ENCODE measurements at places on chromosomes 6 and 20.

- H3K27ac ChIP-seq: no peak overlapping the region
- H3K27me3 ChIP-seq: no peaks in the 10 kb centered on the region
- no peaks in the 10 kb centered on the region for H3K4me1 ChIP-seq
These were observed 231.6 kb downstream of the FNDC1 start for GRCh38 chr6:159400826-159401225.

GRCh38 chr6:8556370-8557013 lies 121.1 kb upstream of the SLC35B3 start:
- no peaks in the 10 kb centered on the region for H3K36me3 ChIP-seq
- no peak overlapping the region for H3K4me3 ChIP-seq
- no peak overlapping the region for H3K27ac ChIP-seq
- peak; percentile 48 for DNase-seq
- no peaks in the 10 kb centered on the region for H3K4me1 ChIP-seq

GRCh38 chr6:12585497-12585958 lies 131.0 kb upstream of the PHACTR1 start:
- H3K36me3 ChIP-seq: no peaks in the 10 kb centered on the region
- peaks cover 12% of the 10 kb centered on the region for H3K4me1 ChIP-seq
- H3K27me3 ChIP-seq: no peaks in the 10 kb centered on the region
- H3K4me3 ChIP-seq: no peak overlapping the region
- peak overlapping the region; percentile 12 for H3K27ac ChIP-seq
- DNase-seq: no peak

DNA sequence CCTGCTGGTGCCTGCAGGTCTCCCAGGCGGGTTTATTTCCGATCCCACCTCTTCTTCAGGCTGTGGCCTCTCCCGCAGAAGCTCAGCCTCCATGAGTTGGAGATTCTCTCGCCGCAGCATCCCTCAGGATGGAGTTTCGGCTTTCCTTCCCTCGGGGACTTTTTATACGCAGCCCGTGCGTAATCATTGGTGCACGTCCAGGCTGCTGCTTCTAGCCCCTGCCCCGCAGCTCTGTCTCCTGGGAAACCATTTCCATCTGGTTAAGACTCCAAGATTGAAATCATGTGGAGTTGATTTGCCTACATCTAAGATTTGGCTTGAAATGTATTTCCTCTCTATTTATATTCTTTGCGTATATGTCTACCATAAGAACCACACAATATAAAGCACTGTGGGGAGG lies 46.7 kb upstream of the CARMIL1 start:
- H3K36me3 ChIP-seq: no peaks in the 10 kb centered on the region
- peaks cover 5% of the 10 kb centered on the region for H3K4me1 ChIP-seq
- H3K4me3 ChIP-seq: no peak overlapping the region
- no peaks in the 10 kb centered on the region for H3K27me3 ChIP-seq
- H3K27ac ChIP-seq: no peak overlapping the region

- H3K4me3 ChIP-seq: no peak overlapping the region
- no peak overlapping the region for H3K27ac ChIP-seq
- DNase-seq: no peak
- no peaks in the 10 kb centered on the region for H3K36me3 ChIP-seq
- no peaks in the 10 kb centered on the region for H3K27me3 ChIP-seq
These were observed 82.7 kb upstream of the DUSP22 start for GRCh38 chr6:209432-210103.

DNA sequence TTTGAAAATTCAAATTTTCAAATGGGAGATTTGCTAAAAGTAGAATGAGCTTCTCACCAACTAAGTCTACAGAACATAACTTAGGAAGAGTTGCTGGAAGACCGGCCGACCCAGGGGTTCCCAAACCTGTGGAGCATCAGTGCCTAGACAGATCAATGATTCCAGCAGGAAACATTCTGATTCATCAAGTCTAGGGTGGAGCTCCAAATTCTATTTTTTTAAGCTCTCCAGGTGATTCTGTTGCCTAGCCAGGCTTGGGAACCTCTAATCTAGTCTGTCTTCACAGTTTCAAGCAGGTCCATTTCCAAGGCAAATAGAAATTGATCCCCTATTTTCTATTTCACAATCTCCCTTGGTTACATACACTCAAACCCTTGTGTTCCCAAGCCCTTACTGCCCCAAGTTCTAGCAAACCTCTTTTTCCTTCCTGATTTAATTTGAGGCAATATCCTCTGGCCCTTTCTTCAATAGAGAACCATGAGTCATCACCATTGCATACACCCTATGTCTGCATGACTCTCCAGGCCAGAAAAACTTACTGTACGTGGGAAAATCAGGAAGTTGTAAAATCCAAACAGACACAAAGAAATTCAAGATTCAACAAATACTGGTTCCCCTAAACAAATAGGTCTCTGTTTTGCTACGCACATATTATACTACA lies 8.9 kb downstream of the ATXN1 start:
- H3K4me1 ChIP-seq: no peaks in the 10 kb centered on the region
- no peak overlapping the region for H3K4me3 ChIP-seq
- DNase-seq: peak; percentile 51
- H3K27ac ChIP-seq: no peak overlapping the region

DNA sequence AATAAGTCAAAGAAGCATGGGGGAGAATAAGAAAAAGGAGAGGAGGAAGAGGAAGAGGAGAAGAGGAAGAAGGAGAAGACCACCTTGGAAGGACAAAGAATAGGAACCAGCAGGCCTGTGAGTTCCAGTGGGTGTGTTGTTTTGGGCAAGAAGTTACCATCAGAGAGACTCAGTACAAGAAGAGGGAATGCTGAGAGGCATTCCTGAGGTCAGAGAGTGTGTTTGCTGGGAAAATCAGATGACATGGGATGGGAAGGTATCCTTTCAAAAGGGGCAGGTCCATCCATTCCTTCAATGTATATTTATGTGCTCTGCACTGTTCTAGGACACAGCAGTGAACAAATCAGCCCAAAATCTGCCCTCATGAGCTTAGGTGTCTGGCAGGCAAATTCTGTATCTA lies 40.5 kb upstream of the PRIM2 start:
- no peak overlapping the region for H3K27ac ChIP-seq
- no peaks in the 10 kb centered on the region for H3K36me3 ChIP-seq
- no peak for DNase-seq

DNA sequence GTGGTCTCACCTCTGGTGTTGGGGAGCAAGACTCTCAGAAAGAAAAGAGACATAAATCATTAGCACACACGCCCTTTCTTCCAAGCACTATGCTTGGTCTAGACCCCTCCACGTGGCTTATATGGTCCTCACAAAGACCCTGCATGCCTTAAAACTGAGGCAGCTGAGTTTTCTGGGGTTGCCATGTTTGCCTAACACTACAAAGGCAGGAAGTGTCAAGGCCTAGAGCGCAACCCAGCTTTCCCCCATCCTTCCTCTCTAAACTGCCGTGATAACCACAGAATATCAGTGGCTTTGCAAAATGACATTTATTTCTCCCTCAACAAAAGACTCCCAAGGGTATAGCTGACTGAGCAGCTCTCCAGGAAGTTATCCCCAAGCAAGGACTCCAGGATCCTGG lies 146.5 kb upstream of the TOP1 start:
- no peak overlapping the region for H3K4me3 ChIP-seq
- H3K27ac ChIP-seq: no peak overlapping the region
- no peak for DNase-seq
- no peaks in the 10 kb centered on the region for H3K36me3 ChIP-seq

- H3K27me3 ChIP-seq: no peaks in the 10 kb centered on the region
- H3K4me3 ChIP-seq: no peak overlapping the region
- no peaks in the 10 kb centered on the region for H3K4me1 ChIP-seq
- no peak overlapping the region for H3K27ac ChIP-seq
These were observed 24.6 kb downstream of the RIMS4 start for GRCh38 chr20:44785768-44786167.

DNA sequence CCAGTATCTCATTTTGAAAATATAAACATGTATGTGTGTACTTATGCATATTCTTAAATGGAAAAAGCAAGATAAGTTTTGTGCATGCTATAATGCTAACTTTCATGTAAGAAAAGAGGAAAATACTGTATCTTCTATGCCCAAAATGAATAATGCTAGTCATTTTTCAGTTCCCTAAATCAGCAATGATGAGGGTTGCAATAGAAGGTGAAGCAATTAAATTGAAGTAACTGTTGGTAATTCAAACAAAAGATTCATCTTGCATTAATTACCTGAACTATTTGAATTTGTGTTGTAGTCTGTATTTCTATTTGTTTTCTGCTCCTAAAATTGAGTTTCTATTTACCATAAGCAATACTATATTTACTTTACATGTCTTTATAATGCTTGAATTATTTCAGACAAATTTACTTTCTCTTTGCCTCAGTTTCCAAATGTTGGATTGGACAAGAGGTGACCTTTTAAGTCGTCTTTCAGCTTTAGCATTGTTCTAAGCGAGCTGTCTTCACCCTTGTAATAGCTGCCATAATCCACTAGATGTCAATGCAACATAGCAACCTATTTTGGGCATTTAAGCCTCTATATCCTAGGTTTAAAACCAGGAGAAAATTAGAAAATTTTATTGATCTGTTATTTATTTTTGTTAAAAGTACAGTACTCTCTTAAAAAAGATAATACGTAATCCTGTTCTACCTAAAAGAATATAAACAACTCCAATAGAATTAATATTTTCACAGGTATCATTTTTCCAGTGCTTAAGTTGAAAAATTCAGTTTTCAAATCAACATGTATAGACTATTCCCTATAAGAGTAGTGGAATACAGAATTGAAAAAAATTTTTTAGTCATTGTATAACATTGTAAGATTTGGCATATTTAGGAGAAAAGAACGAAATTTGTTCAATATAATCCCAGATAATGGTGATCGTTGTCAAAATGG lies 52.3 kb upstream of the IFNGR1 start:
- no peak overlapping the region for H3K27ac ChIP-seq
- no peaks in the 10 kb centered on the region for H3K27me3 ChIP-seq
- H3K4me3 ChIP-seq: no peak overlapping the region

- no peak overlapping the region for H3K4me3 ChIP-seq
- H3K4me1 ChIP-seq: no peaks in the 10 kb centered on the region
- no peak for DNase-seq
- no peaks in the 10 kb centered on the region for H3K36me3 ChIP-seq
- H3K27ac ChIP-seq: no peak overlapping the region
- H3K27me3 ChIP-seq: no peaks in the 10 kb centered on the region
These were observed 95.0 kb downstream of the THBS2 start for GRCh38 chr6:169158691-169159090.

- no peak overlapping the region for H3K4me3 ChIP-seq
- peaks cover 8% of the 10 kb centered on the region for H3K4me1 ChIP-seq
- H3K27ac ChIP-seq: no peak overlapping the region
These were observed 399.8 kb downstream of the CDC5L start for GRCh38 chr6:44787254-44787834.

DNA sequence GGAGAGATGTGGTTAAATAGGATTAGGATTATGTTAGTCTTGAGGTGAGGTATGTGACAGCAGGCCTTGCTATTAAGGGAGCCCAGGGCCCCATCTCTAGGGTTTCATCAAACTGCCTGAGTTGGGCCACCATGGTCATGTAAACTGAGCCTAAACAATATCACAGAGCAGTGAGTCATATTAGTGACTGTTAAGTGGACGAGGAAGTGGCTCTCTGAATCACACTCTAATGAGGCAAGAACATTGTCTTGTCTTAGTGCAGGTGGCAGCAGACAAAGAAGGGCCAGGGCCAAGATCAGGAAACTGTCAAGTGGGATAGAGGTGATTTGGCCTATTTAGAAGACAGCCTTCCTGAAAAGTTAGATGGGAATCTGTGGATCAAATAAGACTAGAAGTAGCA lies 23.1 kb downstream of the ENPP3 start:
- H3K4me1 ChIP-seq: no peaks in the 10 kb centered on the region
- no peaks in the 10 kb centered on the region for H3K27me3 ChIP-seq
- no peak overlapping the region for H3K27ac ChIP-seq
- H3K4me3 ChIP-seq: no peak overlapping the region

DNA sequence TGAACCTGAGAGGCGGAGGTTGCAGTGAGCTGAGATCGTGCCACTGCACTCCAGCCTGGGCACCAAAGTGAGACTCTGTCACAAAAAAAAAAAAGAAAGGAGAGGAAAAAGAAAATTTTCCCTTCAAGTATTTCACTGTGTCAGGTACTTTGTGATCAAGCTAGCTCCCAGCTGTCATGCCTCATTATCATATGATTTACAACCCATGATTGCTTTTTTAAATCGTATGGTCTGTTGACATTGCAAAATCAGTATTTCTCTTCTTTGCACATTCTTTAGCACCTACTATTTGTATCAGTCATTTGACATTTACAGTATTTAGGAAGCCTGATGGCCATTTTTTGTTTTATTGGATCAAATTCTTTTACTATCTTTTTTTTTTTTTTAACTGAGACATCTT lies 22.4 kb downstream of the SASH1 start:
- no peaks in the 10 kb centered on the region for H3K36me3 ChIP-seq
- no peak overlapping the region for H3K4me3 ChIP-seq
- H3K4me1 ChIP-seq: peaks cover 3% of the 10 kb centered on the region
- DNase-seq: no peak

GRCh38 chr6:146850981-146851380 lies 252.2 kb downstream of the ADGB start:
- DNase-seq: no peak
- H3K27me3 ChIP-seq: no peaks in the 10 kb centered on the region
- peak overlapping the region; percentile 80 for H3K27ac ChIP-seq

- H3K27ac ChIP-seq: peak overlapping the region; percentile 62
- no peaks in the 10 kb centered on the region for H3K36me3 ChIP-seq
- no peaks in the 10 kb centered on the region for H3K27me3 ChIP-seq
- DNase-seq: no peak
- no peak overlapping the region for H3K4me3 ChIP-seq
These were observed 237.0 kb upstream of the TAB2 start for GRCh38 chr6:149080511-149080910.

- H3K27me3 ChIP-seq: no peaks in the 10 kb centered on the region
- no peaks in the 10 kb centered on the region for H3K4me1 ChIP-seq
- no peaks in the 10 kb centered on the region for H3K36me3 ChIP-seq
- no peak overlapping the region for H3K27ac ChIP-seq
These were observed 377.4 kb downstream of the PHF3 start for GRCh38 chr6:64013011-64013410.

DNA sequence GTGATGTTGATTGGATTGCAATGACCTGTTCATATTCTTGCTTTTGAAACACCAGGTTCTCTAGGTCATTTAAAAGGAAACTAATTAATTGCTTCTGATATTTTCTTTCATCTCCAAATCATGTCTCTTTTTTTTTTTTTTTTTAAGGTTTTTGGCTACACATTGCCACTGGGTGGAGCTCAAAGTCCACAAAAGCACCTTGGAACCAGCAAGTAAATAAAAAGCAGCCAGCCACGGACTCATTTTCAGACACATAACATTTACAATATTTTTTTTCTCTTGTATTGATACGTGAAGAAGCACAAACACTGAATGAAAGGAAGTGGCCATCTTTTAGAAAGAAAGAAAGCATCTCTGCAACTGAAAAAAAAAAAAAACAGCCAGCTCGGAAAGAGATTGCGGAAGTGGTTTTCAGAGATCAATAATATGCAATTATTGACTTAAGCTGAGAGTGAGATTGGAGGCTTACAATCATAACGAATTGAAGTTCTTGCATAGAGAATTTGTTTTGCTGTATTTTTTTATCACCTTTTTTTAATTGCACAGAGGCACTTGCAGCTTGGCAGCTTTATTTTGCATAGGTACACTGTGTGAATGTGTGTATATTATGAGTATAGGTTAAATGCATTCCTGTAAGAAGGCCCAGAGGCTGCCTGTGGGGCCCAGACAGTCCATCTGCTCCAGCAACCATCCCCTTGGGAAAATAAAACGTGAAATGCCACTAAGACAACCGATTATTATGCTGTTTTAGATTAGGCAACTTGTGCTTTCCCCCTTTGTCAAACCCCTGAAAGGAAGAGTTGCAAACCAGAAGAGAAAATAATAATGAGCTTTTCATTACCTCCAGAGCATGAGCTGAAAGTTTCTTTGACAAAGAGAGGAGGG lies 28.2 kb downstream of the CGA start:
- no peaks in the 10 kb centered on the region for H3K27me3 ChIP-seq
- no peaks in the 10 kb centered on the region for H3K4me1 ChIP-seq
- H3K27ac ChIP-seq: no peak overlapping the region
- no peaks in the 10 kb centered on the region for H3K36me3 ChIP-seq
